Activated CD4-positive, alpha-beta memory T cell treated with anti-CD3 and anti-CD28 coated beads for 36 hours (primary cell): ENCODE measurements at places on chromosomes 4 and X. TPM values are rescaled to one million over a fixed set of nuclear protein-coding genes. Genes with fewer than 3 reads are reported as not detected.

DNA sequence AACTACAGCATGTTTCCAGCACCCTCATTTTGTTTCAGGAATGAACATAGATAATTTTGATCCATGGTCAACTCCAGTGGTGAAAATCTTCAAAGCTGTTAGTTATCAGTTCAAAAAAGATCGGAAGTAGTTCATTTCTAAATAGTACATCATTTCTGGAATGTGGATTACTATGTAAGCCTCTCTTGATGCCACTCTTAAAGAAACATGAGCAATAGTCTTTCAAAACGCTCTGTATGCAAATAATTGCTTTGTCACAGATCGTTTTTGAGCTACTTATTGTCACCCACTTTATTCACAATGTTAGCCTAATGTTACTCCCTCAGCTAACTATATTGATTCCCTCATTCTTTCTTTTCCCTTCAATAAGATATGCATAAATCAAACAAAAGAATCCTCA lies 65.7 kb downstream of the NEIL3 start:
- no peak for DNase-seq

DNA sequence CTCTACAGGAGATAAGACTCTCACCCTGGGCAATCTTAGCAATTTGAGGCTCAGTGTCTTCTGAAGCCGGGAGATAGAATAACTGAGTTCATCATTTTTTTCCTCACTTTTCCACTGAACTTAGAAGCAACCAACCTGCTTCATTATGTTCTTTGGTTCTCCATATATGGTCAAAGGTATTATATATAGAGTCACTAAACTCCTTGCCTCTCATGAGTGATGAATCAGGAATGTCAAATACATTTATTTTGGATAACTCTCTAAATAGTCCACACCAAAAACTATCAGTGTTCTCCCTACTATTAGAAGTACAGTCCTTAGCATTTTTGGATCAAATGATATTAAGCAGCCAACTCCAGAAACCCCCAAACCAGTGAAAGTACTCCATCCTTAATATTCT lies 421.5 kb upstream of the EPHA5 start:
- no peak for DNase-seq

DNA sequence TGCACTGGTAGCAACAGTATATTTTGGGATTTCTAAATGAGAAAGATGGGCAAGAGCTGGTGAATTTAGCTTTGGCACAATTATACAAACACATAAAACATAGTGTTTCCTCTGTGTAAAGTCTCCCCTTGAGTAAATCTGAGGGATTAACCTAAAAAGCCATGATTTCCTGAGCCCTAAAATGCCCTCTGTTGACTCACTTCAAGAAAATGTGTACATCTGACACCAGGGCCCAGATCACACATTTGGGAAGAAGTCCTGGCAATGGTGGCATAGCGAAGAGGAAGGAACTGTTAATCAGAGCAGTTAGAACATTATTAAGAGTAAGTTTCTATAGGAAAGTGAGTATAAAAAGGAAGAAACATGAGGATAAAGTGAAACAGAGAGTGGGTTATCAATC lies 338.5 kb downstream of the SPOCK3 start:
- DNase-seq, result no peak

- no peak for DNase-seq
These were observed 85.7 kb downstream of the CORIN start for GRCh38 chr4:47752214-47752613.

DNA sequence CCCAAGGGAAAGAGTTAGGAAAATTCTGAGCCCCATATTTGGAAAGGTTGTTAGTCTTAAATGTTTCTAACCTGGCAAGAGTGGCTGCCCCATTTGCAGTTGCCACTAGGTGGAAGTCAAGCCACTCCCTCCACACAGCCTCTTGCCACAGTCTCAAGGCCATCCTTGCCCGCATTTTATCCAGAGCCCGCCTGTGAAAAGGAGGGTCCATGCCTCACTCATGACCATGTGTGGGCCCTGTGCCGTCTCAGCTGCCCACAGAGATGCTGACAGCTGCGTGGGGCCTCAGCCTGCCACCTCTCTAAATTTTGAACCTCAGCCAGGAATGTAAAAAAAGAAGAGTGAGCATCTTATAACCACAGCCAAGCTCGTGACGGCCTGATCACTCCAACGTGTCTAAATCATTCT lies 201.5 kb upstream of the FAM241A start:
- DNase-seq, result no peak

GRCh38 chr4:16037901-16038300 lies 45.9 kb downstream of the PROM1 start:
- DNase-seq, result no peak

DNA sequence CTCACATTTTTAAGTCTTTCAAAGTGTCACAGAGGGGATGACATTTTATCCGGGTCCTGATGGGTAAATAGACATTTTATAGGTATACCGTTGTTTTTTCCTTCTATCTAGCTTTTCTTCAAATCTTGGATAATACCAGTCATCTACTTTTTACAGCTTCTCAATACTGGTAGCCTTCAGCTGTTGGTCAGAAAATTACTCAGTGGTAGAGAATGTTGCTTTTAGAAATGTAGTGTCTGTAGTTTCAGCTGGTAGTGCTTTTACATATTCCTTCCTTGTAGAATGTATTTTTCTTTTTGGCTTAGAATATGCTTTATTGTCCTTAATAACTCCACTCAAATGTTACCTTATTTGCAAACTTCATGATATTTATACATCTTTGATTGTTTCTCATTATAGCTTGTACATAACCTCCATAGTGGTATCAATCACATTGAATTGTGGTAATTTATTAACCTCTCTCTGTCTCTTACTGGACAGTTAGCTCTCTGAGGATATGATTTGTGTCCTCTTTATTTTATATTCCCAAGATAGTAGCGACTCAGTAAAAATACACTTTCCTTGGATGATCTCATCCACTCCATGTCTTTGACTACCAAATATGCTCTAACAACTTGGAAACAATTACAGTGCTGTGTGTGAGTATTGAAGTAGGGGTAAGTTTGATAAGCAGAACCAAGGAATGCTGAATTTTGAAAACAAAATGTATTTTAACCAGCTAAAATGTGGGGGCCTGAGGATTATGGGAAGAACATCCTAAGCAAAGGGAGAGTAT lies 53.8 kb downstream of the RAP1GDS1 start:
- no peak for DNase-seq

DNA sequence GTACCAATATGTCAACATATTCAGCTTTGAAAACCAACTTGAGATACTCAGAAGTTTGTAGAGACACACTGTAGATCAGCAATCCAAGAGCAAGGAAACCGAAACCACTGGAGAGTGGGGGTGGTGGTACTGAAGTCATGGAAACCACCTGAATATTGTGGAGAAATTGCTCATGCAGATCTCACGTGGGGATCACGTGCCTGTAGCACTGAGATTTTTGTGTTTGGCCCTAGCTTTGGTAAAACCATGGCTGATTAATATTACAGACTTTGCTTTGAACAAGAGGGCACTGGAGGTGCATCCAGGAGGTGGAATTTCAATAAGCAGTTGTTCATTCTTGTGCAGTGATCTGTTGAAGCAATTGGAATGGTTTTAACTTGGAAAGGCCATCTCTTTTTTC lies 47.2 kb downstream of the GBA3 start:
- DNase-seq, result no peak

Gene RNF150
- not detected for total RNA-seq

Gene VEGFC
- not detected for total RNA-seq

Gene NWD2
- total RNA-seq, result not detected

Gene SOX3
- not detected for total RNA-seq

GRCh38 chr4:141035920-141036319 lies 97.3 kb downstream of the RNF150 start:
- no peak for DNase-seq

Gene CDX4
- total RNA-seq, result not detected

DNA sequence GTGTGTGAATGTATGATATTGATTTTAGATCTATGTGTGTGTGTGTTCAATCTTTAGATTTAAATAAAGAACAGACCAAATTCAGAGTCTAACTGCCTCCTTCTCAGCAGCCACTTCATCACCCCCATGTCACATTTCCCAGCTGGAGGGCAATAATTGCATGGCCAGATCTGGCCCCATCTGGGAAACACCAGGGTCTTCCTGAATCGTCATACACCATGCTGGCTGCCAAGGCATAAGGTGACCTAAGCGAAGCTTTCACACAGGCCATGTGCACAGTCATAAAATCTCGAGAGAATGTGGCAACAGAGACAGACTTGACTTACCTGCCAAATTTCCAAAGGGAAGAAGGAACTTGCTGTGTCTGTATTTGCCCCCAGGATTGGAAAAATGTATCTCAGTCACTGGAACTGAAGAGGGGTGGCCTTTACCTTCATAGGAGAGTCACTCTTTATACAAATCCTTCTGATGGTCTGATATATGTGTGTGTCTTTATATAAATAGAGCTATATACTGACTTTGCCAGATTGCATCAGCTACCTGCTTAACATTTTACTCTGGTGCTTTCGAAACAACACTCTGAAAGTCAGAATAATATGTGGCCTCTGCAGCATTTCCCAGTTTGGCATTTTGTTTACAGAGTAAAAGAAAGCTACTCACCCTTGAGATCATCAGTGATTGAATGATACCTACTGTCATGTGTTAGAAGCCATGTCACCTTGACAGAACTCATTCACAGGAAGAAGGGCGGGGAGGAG lies at the start of gene PLAC1:
Gene PLAC1, minus strand, starts transcription at position 470 of the 758 bp plus-strand sequence. CDS start 91,789 bp downstream, outside the sequence.
- DNase-seq, result no peak

Gene BMPR1B
- not detected for total RNA-seq

- DNase-seq, result no peak
These were observed 200.0 kb downstream of the DCLK2 start for GRCh38 chr4:150278206-150278605.

DNA sequence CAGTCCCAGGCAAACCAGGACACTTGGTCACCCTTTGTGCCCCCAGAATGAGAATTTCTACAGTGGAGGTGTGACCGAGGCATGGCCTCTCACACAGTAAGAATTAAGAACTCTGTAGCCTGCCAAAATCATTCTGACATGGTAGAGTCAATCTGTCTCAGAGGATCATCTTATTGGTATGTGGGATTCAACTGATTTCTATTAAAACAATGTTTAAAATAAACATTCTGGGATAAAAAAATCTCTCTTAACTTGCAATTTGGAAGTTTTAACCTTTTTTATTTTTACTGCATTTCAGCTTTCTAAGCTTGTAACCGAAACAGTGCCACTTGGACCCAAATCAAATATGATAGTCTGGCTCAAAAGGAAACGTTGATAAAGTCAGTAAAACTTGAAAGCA lies 165.4 kb upstream of the LDB2 start:
- no peak for DNase-seq

GRCh38 chr4:128227991-128228571 lies 59.5 kb downstream of the PGRMC2 start:
- no peak for DNase-seq

Gene SMIM10L2A
- total RNA-seq, result 0.31 TPM

DNA sequence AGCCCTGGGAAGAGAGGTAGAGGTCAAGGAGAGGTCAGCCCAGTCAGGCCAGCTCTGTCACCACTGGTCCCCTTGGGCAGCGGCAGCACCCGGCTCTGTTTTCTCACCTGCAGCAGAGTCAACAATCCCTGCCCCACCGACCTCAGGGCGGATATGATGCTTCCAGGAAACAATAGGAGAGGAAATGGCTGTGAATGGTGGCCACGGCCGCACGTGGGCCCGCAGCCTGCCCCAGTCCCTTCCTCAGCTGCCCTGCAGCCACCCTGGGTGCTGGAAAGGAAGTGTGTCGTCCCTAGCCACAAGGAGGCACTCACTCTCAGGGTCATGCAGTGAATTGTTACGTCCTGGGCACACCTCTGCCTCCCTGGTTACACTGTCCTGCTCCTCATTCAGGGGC lies 92.5 kb upstream of the ENPP6 start:
- DNase-seq, result peak; percentile 81

- DNase-seq, result no peak
These were observed 18.6 kb downstream of the AFM start for GRCh38 chr4:73499996-73500765.

Gene DKC1
- 95.5 TPM for total RNA-seq

GRCh38 chr4:38184404-38184803 lies 224.2 kb downstream of the PTTG2 start:
- DNase-seq, result no peak

Gene USP27X
- total RNA-seq, result 2.0 TPM

- DNase-seq, result no peak
These were observed 2.0 kb downstream of the FAM47E start for GRCh38 chr4:76253511-76253910.

DNA sequence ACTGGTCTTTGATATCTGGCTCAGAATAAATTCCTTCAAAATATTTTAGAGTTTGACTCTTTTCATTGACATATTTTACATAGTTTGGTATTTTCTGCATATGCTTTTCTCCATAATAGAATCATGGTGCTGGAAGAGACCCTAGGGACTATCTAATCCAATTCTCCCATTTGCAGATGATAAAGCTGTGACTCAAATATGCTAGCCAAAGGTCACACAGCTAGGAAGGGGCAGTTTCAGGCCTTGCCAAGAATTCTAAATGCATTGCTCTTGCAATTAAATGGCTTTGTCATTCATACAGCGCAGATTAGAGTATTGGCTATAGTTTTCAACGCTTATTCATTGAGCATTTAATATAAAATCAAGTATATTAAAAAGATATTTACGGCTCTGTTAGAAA lies 374.1 kb upstream of the RASGEF1B start:
- no peak for DNase-seq

GRCh38 chr4:168506014-168506413 lies 9.2 kb downstream of the PALLD start:
- no peak for DNase-seq

Gene USP17L22
- not detected for total RNA-seq

Gene GABRB1
- total RNA-seq, result not detected

- DNase-seq, result no peak
These were observed 71.3 kb upstream of the ENOX2 start for GRCh38 chrX:130974323-130974722.

GRCh38 chr4:18007625-18008024 lies 13.9 kb downstream of the LCORL start:
- no peak for DNase-seq

GRCh38 chrX:23386726-23387125 lies 52.1 kb downstream of the PTCHD1 start:
- DNase-seq, result no peak

- no peak for DNase-seq
These were observed 3.0 kb downstream of the PLXNB3 start for GRCh38 chrX:153766871-153767673.

DNA sequence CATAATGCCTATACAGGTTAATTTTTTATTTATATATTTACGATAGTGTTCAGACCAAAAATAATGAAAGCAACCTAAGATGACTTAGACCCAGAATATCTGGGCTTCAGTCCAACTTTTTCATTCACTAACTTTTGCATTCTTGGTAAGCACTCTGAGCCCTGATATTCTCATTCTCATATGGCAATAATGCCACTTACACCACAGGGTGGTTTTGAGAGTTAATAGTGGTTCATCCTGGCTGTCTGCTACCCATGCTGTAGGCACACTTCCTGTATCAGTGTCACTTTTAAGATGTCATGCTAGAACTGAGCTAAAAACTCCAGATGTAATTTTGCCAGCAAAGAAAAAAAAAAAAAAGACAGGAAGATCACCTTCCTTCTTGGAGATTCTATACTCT lies 508.7 kb upstream of the FMR1 start:
- DNase-seq, result no peak
